GF-D8 (cell line): ENCODE measurements at places on chromosomes 5 and 9.
A peak's percentile ranks its signal among the peaks of the same experiment; 100 is the strongest.

DNA sequence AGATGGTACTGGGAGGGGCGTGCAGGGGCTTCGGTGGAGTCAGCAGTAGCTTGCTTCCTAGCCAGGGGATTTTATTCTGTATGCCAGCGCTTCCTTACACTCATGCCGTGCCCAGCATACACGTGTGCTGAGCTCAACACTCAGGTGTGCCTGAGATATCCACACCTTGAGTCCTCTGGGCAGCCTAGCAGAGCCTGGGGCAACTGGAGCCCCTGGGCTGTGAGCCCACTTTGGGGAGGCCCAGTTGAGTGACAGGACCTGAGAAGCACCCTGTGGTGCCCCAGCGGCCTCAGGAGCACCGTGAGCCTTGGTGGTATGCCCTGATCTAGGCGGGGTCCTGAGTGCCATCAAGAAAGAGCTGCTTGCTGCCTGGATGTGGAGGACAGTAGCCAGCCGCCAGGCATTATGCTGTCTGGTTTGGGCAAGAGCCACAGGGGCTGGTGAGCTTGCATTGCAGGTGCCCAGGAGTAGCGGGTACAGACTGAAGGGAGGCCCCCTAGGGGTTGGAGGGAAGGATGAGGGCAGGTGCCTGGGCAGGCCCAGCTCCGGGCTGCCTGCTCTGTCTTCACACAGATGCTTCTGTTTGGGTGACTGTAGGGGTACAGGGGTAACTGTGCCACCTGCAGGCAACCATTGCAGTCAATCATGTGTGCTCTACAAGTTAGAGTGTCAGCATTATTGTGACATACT lies 42.9 kb downstream of the BNIP1 start:
- no peak for DNase-seq

- no peak for DNase-seq
Observed at GRCh38 chr9:8799206-8799605, 999.6 kb upstream of the DMAC1 start.

GRCh38 chr9:89916001-89916597 lies 311.3 kb downstream of the GADD45G start:
- no peak for DNase-seq

DNA sequence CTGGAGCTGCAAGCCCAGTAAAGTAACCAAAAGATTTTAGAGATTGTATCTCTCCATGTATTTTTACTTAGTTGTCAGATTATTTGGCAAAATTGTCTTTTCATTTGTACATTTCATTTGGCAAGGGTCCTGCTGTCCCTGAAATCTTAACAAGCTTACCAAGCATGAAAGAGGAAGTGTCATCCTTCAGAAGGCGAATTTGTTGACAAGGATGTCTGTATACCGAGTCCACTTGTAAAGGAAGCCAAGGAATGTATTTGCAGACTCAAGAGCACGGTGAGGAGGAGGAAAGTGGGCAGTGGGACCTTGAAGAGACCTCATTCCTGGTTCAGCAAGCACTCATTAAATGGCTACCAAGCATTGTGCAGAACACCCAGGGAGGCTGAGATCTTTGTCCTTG lies 7.5 kb upstream of the OTULINL start:
- DNase-seq: no peak

DNA sequence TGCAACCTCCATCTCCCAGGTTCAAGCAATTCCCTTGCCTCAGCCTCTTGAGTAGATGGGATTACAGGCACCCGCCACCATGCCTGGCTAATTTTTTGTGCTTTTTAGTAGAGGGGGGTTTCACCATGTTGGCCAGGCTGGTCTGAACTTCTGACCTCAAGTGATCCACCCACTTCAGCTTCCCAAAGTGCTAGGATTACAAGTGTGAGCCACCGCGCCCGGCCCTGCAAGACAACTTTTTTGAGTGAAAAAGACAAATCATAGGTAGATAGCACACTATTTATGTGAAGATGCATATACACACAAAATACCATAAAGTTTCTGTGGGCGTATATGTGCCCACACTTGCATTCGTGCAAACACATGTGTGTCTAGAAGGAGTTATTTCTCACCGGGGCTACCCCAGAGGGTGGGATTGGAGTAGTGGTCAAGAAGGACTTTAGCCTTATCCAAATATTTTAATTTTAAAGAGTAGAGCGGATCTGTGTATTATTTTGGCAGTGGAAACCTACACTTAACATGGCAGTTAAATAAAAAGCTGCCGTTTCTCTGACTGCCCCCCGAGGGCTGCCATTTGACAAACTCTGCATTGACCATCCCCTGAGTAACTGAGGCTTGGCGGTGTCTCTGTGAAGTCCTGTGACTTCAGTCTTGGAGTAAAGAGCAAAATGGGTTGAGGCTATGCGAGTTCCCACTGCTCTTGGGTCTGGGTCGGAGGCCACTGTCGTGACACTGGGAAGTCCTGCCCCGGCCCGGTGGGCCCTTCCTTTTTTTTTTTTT lies 93.4 kb upstream of the PTCH1 start:
- no peak for DNase-seq

DNA sequence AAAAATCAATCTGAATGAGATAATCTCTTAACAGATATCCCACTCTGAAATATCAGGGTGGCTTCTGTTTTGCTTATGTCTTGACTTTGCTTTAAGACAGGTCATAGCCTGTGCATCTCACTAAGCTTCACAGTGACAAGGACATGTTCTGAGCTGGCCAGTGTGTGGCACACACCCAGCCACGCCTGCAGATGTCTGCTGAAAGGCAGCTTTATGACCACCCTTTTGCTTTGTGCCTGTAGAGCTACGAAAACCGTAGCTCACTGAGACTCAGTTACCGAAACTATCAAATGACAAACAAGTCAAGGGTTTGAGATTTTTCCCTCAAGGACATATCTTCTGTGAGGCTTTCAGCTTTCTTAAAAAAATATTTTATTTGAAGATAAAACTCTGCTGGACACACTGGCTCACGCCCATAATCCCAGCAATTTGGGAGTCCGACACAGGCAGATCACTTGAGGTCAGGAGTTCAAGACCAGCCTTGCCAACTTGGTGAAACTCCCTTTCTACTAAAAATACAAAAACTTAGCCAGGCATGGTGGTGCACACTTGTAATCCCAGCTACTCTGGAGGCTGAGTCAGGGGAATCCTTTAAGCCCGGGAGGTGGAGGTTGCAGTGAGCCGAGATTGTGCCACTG lies 233.2 kb downstream of the SPATA31A1 start:
- no peak for DNase-seq

DNA sequence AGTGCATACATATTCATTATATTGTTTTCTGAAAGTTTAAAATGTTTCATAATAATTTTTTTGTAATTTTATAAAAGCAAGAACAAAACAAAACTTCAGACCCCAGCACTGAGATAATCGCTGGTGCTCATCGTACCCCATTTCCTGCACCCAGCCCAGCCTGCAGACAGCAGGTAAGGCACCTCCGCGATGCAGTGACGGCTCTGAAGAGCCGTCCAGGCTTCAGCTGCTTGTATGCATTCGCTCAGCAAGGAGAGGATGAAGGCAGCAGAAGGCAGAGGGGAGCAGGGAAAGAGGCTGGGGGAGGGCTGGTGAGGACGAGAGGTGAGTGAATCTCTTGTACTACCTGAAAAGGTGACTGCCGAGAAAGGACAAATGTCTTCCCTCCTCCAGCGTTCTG lies 153.5 kb downstream of the TTLL11 start:
- DNase-seq: no peak

- no peak for DNase-seq
Observed at GRCh38 chr9:109456811-109457210, 41.3 kb downstream of the PTPN3 start.

- no peak for DNase-seq
Observed at GRCh38 chr5:172646716-172647285, 5.7 kb downstream of the NEURL1B start.

- no peak for DNase-seq
Observed at GRCh38 chr5:151647320-151647861, 39.3 kb downstream of the SPARC start.

- no peak for DNase-seq
Observed at GRCh38 chr9:117734523-117735314, 30.5 kb downstream of the TLR4 start.

DNA sequence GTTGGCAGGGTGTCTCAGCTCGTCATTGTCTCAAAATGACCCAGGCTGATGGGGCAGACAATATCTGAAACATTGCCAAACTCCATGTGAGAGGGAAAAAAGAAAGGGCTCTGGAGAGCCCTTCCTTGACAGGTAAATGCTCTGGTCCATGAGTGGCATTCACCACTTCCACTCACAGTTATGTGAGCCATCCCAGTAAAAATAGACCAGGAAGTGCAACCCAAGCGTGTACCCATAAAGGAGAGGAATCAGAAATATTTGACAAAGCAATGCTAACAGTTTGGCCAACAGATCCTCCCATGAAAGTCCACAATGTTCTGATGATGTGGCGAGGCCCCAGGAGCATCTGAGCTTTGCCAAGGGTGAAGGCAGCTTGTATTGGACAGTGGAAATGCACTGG lies 49.4 kb downstream of the ASTN2 start:
- DNase-seq: no peak

GRCh38 chr5:127872494-127872893 lies 169.3 kb downstream of the CCDC192 start:
- no peak for DNase-seq

- no peak for DNase-seq
Observed at GRCh38 chr9:886886-887285, 45.4 kb downstream of the DMRT1 start.

GRCh38 chr5:34817558-34818351 lies 21.2 kb upstream of the TTC23L start:
- no peak for DNase-seq

DNA sequence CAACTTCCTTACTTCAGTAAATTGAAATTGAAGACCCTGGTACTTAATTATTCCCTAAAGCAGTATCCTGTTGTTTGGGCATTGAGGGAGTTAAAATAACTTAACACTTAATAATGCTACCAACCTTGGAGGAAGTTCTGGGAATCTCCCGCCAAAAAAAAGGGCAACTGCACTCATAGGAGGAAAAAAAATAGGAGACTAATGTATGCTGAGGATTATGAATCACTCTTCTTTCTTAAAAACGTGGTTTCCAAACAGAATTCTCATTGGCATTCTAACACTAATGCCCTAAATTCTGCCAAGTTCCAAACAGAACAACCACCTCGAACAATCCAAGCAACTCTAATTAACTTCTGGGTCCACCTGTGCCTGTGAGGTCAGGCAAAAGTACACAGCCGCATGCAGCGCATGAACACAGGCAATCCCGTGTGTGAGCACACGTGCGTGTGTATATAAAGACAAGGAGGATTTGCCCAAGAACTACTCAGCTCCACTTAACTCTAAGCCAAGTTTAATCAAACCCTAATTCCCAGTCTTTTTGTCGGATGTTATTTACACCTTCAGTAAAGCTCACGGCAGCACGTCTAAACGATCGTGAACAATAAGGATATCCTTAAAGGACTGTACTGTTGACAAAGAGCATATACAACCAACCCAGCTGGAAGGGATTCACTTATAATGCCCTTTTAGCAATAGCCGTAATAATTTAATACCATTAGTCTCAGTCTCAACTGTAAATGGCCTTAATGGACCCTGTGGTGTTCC lies 78.4 kb downstream of the EBF1 start:
- no peak for DNase-seq

GRCh38 chr9:15010581-15010980 lies 100.4 kb upstream of the FREM1 start:
- peak; percentile 8 for DNase-seq

DNA sequence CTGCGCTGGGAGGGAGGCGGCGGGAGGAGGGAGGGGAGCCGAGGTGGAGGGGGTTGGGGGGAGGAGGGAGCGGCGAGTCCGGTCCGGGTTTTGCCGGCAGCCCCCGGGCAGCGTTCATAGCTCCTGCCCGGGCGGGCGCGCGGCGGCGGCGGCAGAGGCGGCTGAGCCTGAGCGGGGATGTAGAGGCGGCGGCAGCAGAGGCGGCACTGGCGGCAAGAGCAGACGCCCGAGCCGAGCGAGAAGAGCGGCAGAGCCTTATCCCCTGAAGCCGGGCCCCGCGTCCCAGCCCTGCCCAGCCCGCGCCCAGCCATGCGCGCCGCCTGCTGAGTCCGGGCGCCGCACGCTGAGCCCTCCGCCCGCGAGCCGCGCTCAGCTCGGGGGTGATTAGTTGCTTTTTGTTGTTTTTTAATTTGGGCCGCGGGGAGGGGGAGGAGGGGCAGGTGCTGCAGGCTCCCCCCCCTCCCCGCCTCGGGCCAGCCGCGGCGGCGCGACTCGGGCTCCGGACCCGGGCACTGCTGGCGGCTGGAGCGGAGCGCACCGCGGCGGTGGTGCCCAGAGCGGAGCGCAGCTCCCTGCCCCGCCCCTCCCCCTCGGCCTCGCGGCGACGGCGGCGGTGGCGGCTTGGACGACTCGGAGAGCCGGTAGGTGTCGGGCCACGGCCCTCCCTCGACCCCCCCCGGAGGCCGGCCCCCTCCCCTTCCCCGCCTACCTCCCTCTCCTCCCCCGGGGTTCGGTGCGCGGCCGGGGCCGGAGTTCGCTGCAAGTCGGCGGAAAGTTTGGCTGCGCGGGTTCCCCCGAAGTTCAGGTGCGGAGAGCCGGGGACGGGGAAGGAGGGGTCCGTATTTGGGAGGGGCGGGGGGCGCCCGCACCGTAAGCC lies at the start of gene CXXC5:
Gene CXXC5 (plus strand): TSS at position 145 of the 877 bp plus-strand sequence. CDS start 32,175 bp downstream, outside the sequence.
- DNase-seq: peak; percentile 50

- DNase-seq: no peak
Observed at GRCh38 chr5:428754-429452, 14.1 kb upstream of the EXOC3 start.

GRCh38 chr9:35340046-35340445 lies 149.9 kb upstream of the RUSC2 start:
- DNase-seq: no peak

DNA sequence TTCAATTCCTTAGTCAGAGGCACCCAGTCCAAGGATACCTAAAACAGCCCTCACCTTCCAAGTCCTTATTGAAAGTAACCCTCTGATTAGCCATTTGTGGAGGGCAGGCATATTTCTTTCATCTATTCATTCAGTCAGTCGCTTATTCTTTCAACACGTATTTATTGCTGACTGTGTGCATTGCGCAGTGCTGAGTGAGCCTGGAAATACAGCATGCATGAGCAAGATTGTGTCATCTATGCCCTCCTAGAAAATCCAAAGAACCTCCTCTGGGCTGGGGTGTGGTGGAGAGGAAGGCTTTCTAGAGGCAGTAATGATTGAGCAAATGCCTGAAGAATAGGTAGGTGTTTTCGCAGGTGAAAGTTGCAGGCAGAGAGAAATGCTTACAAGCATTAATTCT lies 8.5 kb upstream of the FEM1C start:
- DNase-seq: no peak

DNA sequence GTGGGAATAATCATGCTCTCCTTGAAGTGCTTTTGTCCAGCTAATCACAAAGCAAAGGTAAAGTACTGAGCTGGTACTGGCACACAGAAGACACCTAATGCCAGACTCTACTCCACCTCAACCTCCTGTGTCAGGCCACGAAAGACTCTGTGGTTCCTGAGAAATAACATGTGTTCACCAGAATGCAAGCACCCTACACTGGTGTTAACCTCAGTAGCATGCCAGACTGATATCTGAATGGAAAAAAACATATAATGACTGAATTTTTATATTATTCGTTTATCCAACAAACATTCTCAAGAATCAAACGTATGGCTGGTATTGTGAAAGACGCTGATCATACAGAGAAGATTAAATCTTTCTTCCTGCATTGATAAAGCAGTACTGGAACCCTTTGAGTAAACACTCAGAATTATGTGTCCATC lies 97.1 kb upstream of the IFNE start:
- DNase-seq: no peak
